CD4-positive, alpha-beta T cell treated with Interleukin-15 for 1 hour (primary cell): ENCODE measurements at places on chromosomes 7 and 10.

GRCh38 chr10:58963101-58963534 is 213.3 kb upstream of the PHYHIPL start:
- no peak for DNase-seq

GRCh38 chr10:13945390-13946208 is 358.8 kb downstream of the PRPF18 start:
- DNase-seq, result no peak

DNA sequence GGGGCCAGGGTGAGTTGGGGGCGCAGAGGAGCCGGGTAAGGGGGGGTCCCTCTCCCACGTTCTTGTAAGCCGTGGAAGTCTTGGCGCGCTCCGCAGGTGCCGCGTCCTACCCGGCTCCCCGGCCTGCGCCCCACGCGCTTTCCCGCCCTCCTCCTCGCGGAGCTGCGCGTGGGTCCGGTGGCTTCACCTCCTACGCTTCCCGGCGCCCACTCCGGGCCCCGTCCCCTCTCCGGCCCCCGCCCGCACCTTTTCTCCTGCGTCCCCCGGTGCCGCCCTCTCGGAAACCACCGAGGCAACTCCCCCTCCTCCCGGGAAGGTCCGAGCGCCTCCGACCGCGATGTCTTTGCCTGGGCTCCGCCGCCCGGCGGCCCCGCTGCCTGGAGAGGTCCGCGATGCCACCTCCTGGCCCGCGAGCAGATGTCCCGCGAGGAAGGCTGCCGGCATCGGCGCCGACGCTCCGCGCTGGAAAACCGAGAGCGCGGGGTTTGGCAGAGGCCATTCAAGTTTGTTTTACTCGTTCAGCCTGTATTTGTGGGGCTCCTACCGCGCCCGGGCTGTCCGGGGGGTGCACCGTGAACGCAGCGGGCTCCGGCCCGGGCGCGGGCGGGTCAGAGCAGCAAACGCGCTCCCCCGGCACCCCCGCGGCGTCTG is 2.4 kb upstream of the NKX6-2 start:
- DNase-seq, result no peak

DNA sequence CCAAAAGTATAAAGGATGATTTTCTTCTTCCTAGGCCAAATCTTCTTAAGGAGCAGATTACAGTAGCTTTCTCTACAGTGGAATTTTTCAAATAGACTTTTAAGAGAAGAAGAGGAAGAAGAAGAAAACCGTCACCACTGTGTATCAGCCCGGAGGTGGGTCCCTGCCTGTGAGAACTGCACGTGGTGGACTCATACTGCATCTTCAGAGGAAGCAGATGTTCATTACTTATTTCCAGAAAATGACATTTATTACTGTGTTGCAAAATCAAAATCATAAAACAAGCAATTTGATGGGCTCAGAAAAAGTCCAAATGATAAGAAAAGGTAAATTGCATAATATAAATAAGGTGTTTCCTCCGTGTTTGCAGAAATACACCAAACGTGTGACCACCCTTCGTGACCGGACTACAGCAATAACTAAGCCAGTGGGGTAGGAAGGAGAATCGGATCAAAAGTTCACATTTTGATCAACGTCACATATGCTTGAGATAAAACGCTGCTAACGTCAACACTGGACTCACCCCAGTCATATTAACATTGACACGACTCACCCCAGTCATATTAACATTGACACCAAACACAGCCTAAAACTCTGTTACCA is 179.2 kb downstream of the PTPRN2 start:
- no peak for DNase-seq

GRCh38 chr10:95741807-95742467 is 14.0 kb upstream of the ENTPD1 start:
- DNase-seq, result peak; percentile 27

DNA sequence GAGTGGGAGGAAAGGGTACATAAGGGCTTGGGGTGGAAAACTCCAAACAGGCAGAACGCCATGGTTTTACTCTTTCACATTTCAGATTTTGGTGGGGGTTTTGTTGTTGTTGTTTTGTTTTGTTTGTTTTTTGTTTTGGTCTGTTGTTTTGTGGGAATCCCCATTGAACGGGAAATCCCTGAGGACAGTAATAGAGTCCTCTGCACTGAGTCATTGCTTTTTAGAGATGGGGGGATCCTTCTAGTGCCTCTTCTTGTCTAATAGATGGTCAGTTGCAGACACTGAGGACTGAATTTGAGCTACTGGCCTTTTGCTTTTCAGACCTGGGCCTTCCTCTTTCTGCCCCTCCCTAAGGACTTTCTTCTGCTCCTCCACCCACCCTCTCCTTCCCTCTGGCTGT is 20.0 kb downstream of the TRPV5 start:
- DNase-seq, result no peak

DNA sequence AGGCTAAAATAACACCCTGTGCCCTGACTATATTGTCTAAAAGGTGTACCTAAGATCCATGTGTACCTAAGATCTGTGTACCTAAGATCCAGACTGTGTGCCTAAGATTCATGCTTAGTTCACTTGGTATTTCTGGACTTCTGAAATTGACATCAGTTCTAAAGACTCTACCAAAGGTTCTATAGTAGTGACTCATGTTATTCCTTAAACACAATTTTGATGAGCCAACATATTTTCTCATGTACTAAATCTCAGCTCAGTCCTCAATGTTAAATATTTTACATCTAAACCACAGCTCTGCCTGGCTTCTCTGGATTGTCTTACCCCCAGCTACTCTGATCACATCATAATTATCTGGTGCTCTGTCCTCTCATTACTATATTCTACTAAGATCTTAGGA is 802.3 kb upstream of the SORCS1 start:
- no peak for DNase-seq

GRCh38 chr10:119981826-119982225 is 89.3 kb downstream of the SEC23IP start:
- no peak for DNase-seq

- DNase-seq, result no peak
These were observed 78.5 kb upstream of the PDCD4 start for GRCh38 chr10:110793128-110793812.

- peak; percentile 43 for DNase-seq
These were observed 125.3 kb upstream of the CCDC6 start for GRCh38 chr10:60031664-60032063.

GRCh38 chr10:96714031-96714590 is 6.2 kb downstream of the PIK3AP1 start:
- no peak for DNase-seq

GRCh38 chr10:131578472-131578970 is 267.0 kb upstream of the TCERG1L start:
- no peak for DNase-seq

DNA sequence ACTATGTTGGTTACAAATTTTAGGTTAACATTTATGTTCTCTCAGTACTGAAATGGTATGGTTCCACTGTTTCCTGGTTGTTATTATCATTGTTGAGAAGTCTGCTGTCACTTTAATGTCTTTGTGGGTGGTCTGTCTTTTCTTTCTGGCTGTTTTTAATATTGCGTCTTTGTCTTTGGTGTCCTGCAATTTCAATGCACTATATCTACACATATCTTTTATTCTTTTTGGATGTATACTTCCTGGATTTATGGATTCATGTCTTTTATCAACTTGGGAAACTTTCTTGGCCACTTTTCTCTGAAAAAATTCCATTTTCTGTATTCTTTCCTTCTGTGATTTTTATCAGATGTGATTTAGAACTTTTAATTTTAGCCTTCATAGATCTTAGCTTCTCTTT is 250.2 kb downstream of the BUB3 start:
- DNase-seq, result no peak

GRCh38 chr10:664893-665292 is 24.6 kb downstream of the DIP2C start:
- DNase-seq, result no peak

DNA sequence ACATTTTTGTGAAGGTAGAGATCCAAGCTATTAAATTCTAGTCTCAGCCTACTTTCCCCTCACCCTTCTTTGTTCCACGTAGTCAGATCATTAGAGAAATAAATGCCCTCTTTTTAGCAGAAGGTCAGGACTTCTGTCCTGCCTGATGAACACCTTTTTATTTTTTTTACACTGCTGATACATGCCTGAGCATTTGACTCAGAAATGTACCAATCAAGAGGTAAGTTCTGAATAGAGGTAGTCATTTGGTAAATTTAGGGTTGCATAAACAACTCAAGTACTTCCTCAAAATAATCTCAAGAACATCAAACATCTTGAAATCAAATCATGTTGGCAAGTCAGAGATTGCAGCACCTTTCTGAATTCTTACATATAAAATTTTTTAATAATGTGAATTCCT is 133.7 kb downstream of the MYO3A start:
- DNase-seq, result no peak

DNA sequence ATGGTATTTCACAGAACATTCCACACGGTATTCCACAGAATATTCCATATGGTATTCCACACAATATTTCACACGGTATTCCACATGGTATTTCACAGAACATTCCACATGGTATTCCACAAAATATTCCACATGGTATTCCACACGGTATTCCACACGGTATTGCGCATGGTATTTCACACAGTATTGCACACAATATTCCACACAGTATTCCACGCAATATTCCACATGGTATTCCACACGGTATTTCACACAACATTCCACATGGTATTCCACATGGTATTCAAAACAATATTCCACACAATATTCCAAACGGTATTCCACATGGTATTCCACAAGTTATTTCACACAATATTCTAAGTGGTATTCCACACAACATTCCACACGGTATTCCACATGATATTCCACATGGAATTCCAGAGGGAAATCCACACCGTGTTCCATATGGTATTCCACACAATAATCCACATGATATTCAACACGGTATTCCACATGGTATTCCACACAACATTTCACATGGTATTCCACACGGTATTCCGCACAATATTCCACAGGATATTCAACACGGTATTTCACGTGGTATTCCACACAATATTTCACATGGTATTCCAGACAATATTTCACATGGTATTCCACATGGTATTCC is 136.7 kb upstream of the CHST15 start:
- DNase-seq, result no peak

DNA sequence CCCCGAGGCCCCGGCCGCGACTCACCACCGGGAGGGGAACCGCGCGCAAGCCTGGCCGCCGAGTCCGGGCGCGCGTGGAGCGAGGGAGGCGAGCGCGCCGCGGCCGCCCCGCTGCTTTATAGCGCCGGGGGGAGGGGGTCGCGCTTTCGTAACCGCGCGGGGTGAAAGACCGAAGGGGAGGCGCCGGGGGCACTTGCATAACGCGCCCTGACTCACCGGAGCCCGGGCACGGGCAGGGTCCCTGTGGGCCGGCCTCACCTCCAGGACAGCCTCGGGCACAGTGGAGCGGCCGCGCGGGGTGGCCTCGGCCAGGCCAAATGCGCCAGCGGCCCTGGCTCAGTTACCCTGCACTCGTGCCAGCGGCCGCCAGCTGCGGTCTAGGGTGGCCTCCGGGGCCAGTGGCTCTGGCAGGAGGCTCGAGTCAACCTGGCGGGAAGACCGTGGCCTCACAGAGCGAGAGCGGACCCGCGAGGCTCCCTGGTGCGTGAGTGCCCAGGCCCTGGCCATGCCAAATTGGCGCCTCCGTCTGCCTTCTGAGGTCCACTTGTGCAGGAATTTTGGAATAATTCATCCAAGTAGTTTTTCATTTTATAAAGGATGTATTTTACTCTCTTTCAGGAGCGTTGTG is at the start of gene RBP4:
TSS of gene RBP4 (minus strand) at position 90 of the 628 bp plus-strand sequence. CDS start 207 bp downstream, outside the sequence.
- DNase-seq, result no peak

GRCh38 chr7:113209449-113210203 is 91.3 kb upstream of the SMIM30 start:
- DNase-seq, result no peak

DNA sequence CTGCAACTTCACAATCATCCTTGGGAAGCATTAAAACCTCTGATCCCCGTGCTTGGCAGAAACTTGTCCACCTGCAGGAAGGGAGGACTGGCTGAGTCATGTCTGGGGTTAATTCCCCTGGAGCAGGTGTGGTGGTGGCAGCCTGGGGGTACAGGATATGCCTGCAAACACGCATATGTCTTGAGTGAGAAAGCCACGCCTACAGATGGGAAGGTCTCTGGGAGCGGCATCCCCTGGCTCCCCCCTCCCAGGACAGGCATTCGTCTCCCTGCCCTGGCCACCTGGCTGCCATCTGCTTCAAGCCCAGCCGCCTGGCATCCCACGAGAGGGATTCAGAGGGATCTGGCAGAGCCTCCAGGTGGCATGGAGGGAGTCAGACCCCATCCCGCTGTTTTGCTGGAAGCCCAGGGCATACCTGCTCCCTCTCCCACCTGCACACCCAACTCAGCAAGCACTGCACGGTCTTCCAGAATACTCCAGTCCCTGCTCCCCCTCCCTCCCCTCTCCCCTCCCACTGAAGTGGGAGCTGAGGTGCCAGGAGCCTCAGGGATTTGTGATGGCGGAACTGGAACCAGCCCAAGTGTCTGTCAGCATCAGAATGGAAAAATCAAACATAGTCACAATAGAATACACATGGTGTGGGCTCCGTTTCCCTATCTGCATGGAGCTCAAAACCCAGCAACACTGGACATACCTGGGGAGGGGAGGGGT is 61.0 kb downstream of the CAMK2B start:
- DNase-seq, result no peak

GRCh38 chr10:29956335-29956924 is 103.0 kb downstream of the JCAD start:
- no peak for DNase-seq

GRCh38 chr7:143325240-143325639 is 9.3 kb downstream of the CLCN1 start:
- no peak for DNase-seq

DNA sequence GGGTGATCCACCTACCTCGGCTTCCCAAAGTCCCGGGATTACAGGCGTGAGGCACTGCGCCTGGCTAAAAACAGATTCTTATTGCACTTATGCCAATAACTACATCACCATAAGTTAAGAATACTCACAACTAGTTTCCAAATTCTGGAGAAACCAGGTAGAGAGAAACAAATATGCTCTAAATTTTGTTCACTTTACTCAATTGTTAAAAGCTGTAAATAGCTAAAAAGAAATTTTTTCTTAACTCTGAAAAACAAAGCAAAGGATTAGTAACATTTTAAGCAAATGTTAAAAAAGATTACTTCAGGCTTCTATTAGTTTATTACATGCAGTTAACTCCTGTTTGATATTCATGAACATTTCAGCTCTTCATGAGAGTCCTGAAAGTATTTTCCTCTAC is 28.3 kb upstream of the ZMIZ2 start:
- no peak for DNase-seq

GRCh38 chr7:122790591-122790990 is 87.9 kb upstream of the RNF148 start:
- DNase-seq, result no peak

DNA sequence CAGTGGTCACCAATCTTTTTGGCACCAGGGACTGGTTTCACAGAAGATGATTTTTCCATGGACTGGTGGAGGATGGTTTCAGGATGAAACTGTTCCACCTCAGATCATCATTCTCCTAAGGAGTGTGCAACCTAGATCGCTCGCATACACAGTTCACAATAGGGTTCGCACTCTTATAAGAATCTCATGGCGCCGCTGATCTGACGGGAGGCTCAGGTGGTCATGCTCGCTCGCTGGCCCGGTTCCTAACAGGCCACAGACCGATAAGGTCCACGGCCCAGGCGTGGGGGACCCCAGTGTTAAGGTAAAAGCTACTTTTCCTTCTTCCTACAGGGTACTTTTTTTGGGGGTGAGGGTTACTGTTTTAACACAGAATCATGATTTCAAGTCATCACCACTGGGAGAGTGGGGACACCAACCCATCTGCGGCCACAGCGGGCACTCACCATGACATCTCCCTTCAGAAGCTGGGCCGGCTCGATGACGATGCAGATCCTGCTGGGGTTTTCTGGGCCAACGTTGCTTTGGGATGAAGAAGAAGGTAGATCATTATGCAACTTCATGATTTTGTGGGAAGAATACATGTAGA is 170.5 kb downstream of the TNS3 start:
- no peak for DNase-seq

- no peak for DNase-seq
These were observed 108.3 kb downstream of the CUL2 start for GRCh38 chr10:34981844-34982243.
